ENCODE measurements at places on chromosomes 2 and 18.

DNA sequence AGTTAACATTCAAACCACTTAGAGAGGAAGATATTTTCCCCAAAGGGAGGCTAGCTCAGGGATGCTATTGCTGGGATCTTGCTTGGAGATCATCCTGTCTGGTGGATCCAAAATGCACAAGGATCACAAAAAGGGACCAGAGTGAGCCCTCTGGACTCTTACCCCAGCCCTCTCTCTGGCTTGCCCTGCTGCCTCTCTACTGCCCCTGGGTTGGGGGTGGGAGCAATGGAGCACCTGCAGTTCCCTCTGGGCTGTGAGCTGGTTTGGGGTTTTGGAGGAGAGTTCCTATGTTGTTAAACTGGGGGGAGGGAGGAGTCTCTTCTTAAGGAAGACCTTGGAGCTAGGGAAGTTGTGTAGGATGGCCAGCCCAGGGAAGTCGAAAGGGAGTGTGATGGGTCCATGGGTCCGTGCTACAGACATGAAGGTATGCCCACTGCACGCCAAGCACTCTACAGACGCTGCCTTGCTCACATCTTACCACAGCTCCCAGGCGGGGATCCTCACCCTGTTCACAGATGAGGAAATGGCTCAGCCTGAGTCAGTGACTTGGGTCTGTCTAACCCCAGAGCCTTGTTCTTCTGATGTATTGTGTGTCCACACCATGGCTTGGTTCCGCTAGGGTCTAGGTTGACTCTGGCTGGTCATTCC lies 3.8 kb downstream of the LBH start:
- no peak for DNase-seq

- DNase-seq: no peak
Measured at GRCh38 chr2:205187731-205188130, 494.6 kb upstream of the NRP2 start.

DNA sequence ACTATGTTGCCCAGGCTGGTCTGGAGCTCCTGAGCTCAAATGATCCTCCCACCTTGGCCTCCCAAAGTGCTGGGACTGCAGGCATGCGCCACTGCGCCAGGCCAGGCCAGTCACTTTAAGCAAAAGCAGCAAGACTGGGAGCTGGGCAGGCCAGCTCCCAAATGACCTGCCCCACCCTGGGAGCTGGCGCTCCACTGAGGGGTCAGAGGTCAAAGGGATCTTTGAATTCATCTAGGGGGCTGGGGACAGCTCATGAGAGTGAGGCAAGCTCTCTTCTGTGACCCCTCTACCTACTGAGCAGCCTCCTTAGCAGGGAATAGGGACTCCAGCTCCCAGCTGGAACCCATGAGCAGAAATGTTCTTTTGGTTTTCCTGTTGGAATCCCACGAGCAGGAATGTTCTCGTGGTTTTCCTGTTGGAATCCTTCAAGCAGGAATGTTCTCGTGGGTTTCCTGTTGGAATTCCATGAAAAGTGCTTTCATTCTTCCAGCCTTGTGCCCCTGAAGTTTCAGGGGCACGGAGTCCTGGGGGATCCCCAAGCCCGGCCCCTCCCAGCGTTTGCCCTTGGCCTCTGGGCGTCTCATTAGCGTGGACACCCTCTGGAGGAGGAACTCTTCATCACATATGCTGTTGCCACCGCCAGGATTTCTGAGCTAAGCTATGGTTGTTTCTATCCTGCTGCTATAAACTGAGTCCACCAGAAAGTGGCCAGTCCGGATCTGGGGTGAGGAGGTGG lies 162.0 kb upstream of the HAAO start:
- peak; percentile 38 for DNase-seq

DNA sequence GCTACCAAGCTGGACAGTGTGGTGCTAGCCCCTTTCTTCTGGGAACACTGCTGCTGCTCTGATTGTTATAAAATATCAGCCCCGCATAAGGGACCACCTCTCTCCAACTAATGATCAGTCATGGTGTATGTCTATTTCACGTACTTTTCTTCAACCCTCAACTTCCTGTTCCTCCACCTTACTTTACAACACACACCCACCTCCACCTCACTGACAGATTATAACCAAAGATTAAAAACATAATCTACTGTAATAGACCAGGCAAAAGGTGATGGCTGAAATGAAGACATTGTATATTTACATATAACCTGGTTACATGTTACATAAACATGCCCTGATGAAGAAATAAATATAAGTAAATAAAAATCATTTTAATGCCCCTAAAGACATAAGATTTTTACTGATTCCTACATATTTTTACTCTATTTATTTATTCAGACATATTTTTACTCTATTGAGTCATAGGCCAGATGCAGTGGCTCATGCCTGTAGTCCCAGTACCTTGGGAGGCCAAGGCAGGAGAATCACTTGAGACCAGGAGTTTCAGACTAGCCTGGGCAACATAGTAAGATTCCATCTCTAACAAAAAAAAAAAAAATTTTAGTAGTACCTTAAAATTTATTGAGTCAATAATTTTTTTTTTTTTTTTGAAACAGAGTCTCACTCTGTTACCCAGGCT lies 12.8 kb downstream of the STK39 start:
- no peak for DNase-seq

Measured in neural progenitor cell (in vitro differentiated cells).